ENCODE measurements at places on chromosomes 11 and 22. TPM values are rescaled to one million over a fixed set of nuclear protein-coding genes. Genes with fewer than 3 reads are reported as not detected.

DNA sequence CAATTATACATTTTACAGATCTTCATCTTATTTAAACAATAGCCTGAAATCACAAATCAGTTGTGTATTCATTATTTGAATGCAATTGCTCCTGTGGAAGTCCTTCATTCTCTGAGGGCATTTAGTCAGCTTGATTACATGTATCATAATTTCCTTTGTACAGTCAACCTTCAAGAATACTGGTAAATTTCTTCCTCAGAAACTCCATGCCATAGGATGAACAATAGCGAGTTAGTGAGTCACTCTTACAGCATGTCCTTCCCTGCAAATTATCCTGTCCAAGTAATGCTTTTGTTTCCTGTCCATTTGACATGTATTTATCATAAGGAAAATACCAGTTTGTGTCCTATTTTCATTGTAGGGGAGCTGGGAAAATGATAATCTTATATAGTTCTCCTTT is 3.8 kb downstream of the OR10S1 start:
- no peaks in the 10 kb centered on the region for H3K27me3 ChIP-seq
- no peak for DNase-seq
- no peaks in the 10 kb centered on the region for H3K4me1 ChIP-seq
- no peak overlapping the region for H3K27ac ChIP-seq
- no peak overlapping the region for H3K4me3 ChIP-seq

DNA sequence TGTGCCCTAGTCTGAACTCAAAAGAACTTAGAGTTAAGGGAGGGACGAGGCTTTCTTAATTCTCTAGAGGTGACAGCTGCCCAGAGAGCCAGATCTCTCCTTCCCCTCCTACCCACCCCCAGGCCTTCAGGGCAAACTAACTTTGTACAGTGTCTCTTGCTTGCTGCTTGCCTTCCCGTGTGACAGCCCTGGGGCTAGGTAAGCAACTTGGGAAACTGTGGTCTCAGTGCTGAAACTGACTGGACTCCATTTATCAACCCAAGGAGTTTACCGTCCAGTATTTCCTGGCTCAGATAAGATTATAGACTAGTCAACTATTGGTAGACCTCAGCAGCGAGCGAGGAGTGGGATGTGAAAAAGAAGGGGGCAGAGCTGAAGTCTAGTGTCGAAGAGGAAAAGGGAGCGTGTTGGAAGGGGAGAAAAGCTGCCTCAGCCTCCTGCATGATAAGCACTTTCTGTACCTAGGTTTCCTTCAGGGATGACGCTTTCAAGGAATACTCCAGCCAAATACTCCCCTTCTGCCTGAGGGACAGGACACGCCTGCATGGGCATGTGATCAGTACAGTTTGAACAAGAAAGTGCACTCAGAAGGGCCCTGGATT is 43.3 kb upstream of the WEE1 start:
- H3K4me3 ChIP-seq = no peak overlapping the region
- DNase-seq = no peak
- H3K4me1 ChIP-seq = no peaks in the 10 kb centered on the region
- peaks cover 25% of the 10 kb centered on the region for H3K36me3 ChIP-seq
- H3K27ac ChIP-seq = no peak overlapping the region
- no peaks in the 10 kb centered on the region for H3K27me3 ChIP-seq

DNA sequence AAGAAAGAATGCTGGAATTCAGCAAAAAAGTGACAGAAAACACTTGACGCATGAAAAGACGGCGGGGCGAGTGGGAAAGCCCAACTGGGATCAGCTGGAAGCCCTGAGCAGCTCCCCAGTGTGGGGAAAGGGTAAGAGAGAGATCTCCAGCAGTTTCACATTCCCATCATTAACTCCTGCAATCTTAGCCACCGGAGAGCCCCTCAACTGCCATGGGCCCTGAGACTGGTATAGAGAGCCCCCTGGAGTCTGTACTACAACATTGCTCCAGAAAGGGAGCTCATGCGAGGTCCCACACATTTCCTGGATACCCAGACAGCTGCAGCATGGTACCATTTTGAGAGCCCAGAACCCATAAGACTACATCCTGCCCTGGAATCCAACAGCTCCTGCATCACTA is 31.1 kb downstream of the MRGPRX4 start:
- H3K36me3 ChIP-seq = no peaks in the 10 kb centered on the region
- DNase-seq = peak; percentile 80
- H3K4me3 ChIP-seq = 0 out of 3 replicates have a peak overlapping the region, but pooled peaks have one; percentile 10
- no peak overlapping the region for H3K27ac ChIP-seq
- no peaks in the 10 kb centered on the region for H3K4me1 ChIP-seq
- H3K27me3 ChIP-seq = no peaks in the 10 kb centered on the region

The GLB1L3 gene
- total RNA-seq = 11.7 TPM

The GLB1L2 gene
- 2.4 TPM for total RNA-seq

GRCh38 chr11:117717485-117718314 is 79.3 kb downstream of the DSCAML1 start:
- no peak overlapping the region for H3K27ac ChIP-seq
- peaks cover 4% of the 10 kb centered on the region for H3K27me3 ChIP-seq
- peak overlapping the region; percentile 26 for H3K4me3 ChIP-seq
- no peaks in the 10 kb centered on the region for H3K36me3 ChIP-seq
- H3K4me1 ChIP-seq = peaks cover 9% of the 10 kb centered on the region

The LMO2 gene
- total RNA-seq = 0.48 TPM

GRCh38 chr11:45658292-45658991 is 7.0 kb downstream of the CHST1 start:
- H3K36me3 ChIP-seq = no peaks in the 10 kb centered on the region
- DNase-seq = peak; percentile 89
- H3K4me1 ChIP-seq = no peaks in the 10 kb centered on the region
- H3K27me3 ChIP-seq = no peaks in the 10 kb centered on the region

The TMEM191B gene
- total RNA-seq = 4.7 TPM

The PGA5 gene
- 0.33 TPM for total RNA-seq

GRCh38 chr22:46024136-46024840 is 47.3 kb upstream of the WNT7B start:
- no peak overlapping the region for H3K27ac ChIP-seq
- peaks cover 16% of the 10 kb centered on the region for H3K27me3 ChIP-seq
- no peak overlapping the region for H3K4me3 ChIP-seq
- DNase-seq = no peak
- no peaks in the 10 kb centered on the region for H3K36me3 ChIP-seq

DNA sequence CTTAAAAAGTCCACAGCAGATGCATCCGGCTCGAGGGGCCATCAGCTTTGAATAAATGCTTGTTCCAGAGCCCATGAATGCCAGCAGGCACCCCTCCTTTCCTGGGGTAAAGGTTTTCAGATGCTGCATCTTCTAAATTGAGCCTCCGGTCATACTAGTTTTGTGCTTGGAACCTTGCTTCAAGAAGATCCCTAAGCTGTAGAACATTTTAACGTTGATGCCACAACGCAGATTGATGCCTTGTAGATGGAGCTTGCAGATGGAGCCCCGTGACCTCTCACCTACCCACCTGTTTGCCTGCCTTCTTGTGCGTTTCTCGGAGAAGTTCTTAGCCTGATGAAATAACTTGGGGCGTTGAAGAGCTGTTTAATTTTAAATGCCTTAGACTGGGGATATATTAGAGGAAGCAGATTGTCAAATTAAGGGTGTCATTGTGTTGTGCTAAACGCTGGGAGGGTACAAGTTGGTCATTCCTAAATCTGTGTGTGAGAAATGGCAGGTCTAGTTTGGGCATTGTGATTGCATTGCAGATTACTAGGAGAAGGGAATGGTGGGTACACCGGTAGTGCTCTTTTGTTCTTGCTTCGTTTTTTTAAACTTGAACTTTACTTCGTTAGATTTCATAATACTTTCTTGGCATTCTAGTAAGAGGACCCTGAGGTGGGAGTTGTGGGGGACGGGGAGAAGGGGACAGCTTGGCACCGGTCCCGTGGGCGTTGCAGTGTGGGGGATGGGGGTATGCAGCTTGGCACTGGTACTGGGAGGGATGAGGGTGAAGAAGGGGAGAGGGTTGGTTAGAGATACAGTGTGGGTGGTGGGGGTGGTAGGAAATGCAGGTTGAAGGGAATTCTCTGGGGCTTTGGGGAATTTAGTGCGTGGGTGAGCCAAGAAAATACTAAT is 1.9 kb downstream of the NEAT1 start:
- H3K36me3 ChIP-seq = no peaks in the 10 kb centered on the region
- peaks cover 28% of the 10 kb centered on the region for H3K4me1 ChIP-seq
- no peak for DNase-seq
- H3K4me3 ChIP-seq = peak overlapping the region; percentile 74

Data from H9 (cell line).